ENCODE measurements at places on chromosomes 12 and 14.

DNA sequence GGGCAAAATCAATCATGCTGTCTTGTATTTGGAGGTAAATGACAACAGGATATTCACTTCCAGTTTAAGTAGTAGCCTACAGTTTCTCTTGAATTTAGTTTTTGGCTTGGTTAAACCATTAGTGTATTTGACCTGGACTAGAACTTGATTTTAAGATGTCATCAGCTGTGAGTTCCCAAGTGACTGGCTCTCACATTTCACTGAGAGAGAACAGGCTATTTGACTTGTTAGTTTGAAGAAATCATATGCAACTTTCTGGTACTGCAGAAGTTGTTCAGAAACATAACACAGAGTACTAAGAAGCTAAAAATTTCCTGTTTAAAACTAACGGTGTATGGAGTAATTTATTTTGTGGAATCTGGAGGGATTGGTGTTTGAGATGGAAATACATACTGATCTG lies 22.3 kb downstream of the MNAT1 start:
- DNase-seq, result no peak

GRCh38 chr12:89154743-89155499 lies 197.4 kb downstream of the DUSP6 start:
- DNase-seq, result no peak

- DNase-seq, result no peak
Measured at GRCh38 chr12:65944637-65945036, 120.4 kb downstream of the HMGA2 start.

- DNase-seq, result no peak
Measured at GRCh38 chr14:70665448-70666360, 24.0 kb downstream of the TTC9 start.

DNA sequence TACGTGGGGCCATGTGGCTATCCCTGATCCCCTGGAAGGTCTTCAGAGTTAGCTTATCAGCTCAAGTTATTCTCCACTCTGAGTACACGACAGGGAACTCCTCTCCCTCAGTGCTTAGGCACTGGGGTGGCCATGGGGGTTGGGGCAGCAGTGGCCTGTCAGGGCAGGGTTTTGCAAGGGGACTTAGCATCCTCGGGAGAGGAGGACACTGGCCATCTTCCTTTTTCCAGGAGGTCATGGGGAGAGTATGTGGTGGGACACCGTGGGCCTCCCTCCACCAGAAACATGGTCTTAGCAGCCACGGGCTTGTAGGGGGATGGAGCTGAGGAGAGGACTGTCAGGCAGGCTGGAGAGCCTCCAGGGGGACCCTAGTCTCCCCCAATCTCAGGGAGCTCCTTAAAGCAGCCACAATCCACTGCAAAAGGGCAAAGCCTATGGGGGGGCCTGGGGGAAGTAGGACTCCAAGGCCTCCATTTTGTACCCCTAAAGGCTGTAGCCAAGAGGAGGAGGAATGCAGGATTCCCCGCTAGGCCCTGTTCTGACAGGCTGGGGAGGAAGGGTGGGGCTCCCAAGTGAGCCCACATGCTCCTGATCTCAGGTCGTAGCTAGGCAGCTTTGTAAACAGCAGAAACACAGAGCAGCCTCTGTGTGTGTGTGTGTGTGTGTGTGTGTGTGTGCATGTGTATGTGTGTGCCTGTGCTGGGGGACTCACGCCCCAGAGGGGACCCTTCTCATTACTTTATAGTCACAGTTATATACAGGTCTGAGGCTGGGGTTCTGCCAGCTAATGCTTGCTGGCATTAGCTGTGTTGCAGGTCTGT lies 36.6 kb downstream of the KRT80 start:
- DNase-seq, result no peak

DNA sequence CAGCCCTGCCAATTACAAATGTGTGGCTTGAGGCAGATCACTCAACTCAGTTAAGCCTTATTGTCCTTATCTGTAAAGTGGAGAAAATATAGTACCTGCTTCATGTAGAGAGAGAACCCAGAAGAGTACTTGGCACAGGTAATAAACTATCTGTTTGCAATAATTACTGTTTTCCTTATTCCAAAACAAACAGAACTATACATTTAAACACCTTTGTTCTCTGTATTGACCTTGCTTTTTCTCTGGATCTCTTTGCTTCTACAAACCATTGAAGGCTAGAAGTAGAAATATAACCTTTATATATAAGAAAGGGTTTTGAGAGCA lies 70.8 kb upstream of the SRSF5 start:
- DNase-seq, result no peak

- no peak for DNase-seq
Measured at GRCh38 chr12:6384499-6385436, 806 bp downstream of the LTBR start.

DNA sequence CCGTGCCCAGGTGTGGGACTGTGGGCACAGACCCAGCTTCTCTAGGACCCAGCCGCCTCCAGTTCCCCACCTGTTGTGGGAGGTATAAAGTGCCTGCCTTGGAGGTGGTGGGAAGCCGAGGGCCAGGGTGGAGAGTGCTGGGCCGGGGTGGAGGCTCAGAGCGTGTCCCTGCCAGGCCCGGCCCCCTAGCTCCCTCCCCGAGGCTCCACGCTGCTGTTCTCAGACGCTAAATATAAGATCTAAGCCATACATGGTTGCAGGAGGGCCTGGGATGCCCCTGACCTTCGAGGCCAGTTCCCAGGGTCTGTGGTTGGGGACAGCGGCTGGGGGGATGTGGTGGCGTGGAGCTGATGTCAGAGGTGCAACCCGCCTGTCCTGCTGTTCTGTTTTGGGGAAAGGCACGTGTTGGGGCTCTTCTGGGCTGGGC lies 10.8 kb downstream of the INF2 start:
- DNase-seq, result no peak

DNA sequence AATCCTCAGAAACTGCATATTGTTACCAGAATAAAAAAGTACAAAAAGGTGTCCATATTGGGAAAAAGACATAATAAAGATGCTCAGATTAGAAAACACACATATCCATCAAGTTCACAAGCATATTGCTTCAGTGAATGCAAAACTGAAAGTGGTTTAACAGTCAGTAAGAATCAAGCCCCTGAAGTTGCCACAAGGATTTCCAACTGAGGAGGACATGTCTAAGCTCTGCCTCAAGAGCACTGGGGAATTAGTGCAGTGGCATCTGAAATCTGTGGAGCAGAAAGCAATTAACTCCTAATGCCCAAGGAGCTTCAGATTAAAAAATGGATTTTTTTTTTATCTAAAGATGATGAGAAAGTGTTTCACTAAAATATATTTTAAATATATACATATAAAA lies 113.2 kb downstream of the DENND5B start:
- DNase-seq, result no peak

DNA sequence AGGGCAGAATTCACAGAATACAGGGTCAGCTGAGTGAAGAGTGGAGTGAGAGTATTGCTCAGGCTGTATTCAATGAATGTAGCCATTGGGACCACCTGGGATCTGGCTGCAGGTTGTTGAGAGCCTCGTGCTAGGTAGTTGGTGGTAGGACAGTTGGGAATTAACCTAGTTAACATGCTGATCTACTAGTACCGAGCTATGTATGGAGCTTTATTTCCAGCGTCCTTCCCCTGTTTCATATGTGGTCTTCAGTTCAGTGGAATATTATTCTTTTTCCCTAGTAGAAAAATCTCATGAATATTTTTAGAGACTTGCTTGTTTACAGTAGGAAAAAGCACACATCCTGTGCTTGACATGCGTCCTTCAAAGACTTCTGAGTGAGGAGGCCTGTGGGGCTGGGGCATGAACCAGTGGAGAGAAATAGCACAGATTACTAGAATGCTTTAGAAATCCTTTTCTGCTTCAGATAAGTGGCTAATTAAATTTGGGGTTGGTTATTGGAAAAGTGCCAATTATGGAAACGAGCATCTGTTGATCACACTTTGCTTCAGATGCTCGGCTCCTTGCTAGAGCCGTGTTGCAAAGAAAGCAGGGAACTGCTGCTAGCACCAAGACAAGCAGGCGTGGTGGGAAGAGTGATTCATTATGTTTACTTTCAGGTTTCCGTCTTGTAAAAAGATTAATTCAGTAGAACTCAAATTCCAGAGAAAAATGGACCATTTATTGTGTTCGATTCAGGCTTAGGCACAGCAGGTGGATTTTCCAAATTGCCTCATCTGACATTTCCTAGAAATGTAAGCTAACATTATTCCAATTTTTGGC lies 53.6 kb downstream of the ARF6 start:
- DNase-seq, result peak; percentile 52

GRCh38 chr14:35470755-35471154 lies 63.2 kb upstream of the INSM2 start:
- DNase-seq, result no peak

- no peak for DNase-seq
Measured at GRCh38 chr14:55739967-55740648, 160.1 kb downstream of the KTN1 start.

DNA sequence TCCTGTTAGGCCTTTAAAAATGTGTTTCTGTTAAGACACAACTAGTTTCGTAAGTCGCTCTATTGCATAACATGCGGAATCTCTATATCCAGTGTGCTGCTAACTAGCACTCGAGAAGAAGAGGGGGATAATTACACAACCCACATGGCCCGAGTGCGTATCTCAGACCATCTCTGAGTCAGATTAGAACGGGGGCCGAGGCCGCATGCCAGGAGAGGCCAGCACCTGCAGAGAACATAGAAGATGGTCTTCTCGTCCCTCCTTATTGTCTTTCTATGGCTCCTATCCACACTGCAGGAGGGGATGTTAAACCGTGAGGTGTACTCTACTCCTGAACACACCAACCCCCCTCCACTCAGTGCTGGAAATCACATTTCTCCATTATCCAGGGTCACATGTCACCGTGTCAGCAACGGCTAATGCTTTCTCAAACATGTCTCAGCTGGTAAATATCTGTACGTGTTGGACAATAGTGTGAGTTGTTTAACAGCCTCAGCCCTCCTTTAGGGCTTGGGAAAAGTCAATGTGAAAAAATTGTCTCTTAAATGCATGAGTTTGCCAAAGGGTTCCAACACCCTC lies 56.3 kb downstream of the CCDC88C start:
- DNase-seq, result no peak

All from Panc1 (cell line).